ENCODE measurements at places on chromosomes 12 and 14.

- DNase-seq = no peak
Measured at GRCh38 chr14:104228221-104228620, 89.8 kb downstream of the KIF26A start.

- no peak for DNase-seq
Measured at GRCh38 chr12:65557438-65558181, 266.7 kb upstream of the HMGA2 start.

- no peak for DNase-seq
Measured at GRCh38 chr12:31756977-31757420, 28.2 kb upstream of the AMN1 start.

GRCh38 chr12:104649921-104650320 is 193.2 kb downstream of the CHST11 start:
- no peak for DNase-seq

- no peak for DNase-seq
Measured at GRCh38 chr14:100823413-100824080, 2.4 kb upstream of the MEG3 start.

GRCh38 chr14:70987041-70987440 is 79.8 kb downstream of the PCNX1 start:
- DNase-seq = no peak

DNA sequence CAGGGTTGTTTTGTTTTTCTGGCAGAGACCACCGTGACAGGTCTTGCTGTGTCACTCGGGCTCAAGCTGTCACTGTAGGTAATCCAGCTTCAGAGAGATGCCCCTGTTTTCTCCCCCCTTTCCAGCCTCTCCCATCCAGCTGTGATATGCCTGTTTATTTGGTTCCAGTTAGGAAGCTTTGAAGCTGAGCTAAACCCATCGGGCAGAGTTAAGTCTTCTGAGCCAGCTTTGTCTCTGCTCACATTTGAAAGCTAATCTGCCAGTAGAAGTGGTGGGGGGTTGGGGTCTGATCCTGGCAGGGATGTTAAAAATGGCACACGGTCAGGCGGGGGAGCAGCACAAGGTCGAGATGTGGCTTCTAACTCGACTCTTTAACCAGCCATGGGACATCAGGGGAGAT is 130.0 kb downstream of the TSPAN9 start:
- DNase-seq = no peak

- DNase-seq = no peak
Measured at GRCh38 chr14:53450871-53451270, 297.7 kb upstream of the DDHD1 start.

DNA sequence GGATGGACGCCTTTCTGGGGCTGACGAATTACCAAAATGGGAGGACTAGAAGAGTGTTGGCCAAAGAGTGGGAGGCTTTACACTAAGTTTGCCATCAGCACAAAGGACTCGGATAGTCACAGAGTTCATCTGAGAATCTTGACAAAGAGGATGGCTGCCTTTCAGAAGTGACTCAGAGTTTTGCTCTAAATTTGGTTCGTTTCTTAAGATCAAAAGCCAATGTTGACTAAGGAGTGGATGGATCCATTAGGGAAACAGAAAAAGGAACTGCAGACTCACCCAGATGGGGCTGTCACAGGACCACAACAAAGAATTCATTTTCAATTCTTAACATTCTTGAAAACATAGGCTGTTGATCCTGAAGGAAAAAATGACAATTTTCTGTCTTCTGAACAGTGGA is 81.3 kb upstream of the DUSP6 start:
- no peak for DNase-seq

- DNase-seq = no peak
Measured at GRCh38 chr14:105830171-105830570, 303.8 kb downstream of the TMEM121 start.

DNA sequence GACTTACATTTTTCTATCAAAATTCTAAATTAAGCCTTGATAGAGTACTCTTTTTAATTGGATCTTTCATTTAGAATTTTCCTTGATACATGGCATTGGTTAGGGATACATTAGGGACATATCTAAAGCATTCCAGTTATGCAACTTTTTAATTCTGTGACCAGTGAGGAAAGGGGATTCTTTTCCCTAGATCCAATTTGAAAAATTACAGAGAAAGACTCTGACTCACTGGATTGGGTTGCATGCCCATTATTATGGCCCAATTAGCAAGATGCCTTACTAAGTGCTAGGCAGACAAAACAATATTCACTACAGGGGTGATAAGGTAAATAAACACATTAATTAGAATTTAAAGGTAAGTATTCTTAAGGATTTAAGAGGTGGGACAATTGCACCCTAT is 5.2 kb upstream of the RAD52 start:
- DNase-seq = no peak

DNA sequence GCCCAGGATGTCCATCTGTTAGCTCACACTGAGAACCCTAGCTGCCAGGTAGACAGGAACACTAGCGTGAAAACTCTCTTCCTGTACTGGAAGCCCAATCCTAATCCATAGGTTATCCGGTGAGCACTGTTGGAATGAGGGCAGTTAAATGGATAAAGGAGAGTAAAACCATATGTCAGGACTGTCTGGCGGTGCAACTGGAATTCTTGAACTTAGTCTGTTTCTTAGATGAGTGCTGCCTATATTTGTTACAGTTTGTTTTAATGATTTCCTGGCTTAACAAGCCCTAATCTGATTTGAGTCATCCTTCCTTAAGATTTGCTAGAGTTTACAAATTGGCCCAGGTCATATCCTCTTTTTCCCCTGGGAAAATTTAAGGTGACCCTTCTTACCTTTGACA is 104.7 kb downstream of the ANO4 start:
- DNase-seq = no peak

GRCh38 chr12:69657376-69658137 is 41.5 kb downstream of the BEST3 start:
- no peak for DNase-seq

- DNase-seq = no peak
Measured at GRCh38 chr12:54734196-54734950, 86.2 kb upstream of the DCD start.

DNA sequence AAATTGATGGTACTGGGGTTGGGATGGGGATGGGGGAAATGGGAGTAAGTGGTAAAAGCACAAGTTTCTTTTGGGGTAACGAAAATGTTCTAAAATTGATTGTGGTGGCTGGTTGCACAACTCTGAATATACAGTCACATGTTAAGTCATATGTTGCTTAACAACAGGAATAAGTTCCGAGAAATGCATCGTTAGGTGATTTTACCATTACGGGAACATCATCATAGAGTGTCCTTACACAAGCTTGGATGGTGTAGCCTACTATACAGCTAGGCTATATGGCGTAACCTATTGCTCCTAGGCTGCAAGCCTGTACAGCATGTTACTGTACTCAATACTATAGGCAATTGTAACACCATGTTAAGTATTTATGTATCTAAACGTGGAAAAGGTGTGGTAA is 31.0 kb downstream of the ITGA7 start:
- DNase-seq = no peak

GRCh38 chr14:92937051-92937937 is 14.3 kb downstream of the CHGA start:
- DNase-seq = no peak

DNA sequence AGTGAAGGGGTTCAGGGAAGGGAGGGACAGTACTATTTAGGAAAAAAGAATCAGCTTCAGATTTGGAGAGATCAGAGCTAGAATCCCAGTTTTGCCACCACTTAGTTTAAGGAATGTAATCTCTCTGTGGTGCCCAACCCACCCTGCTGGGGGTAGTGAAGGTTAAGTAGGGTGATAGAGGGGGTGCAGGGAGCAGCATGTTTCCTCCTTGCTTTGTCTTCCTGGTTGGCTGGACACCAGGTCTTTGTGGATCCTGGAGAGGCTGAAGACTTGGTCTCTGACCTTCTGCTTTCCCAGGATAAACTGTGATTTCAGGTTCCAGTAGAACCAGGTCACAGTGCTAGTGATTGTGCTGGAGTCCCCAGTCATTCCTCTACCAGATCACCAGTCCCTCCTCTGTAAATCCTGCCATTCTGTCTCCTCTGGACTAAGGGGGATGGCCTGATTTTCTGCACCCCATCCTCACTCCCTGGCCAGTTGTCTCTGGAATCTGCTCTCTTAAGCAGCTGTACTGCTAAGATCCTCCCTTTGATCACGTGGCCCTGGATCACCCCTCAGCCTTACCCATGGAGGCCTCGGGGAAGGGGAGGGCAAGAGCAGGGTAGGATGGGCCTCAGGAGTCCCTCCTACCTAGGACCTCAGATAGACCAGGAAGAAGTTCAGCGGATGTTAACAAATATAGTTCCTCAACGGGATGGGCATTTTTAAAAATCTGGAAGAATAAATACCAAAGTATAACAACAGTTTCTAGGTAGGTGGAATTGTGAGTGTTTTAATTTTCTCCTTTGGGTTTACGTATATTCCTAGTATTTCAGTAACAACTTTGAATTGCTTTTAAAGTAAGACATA is 3.1 kb downstream of the MAP3K12 start:
- DNase-seq = no peak

GRCh38 chr14:68148763-68149162 is 329.2 kb downstream of the RAD51B start:
- no peak for DNase-seq

DNA sequence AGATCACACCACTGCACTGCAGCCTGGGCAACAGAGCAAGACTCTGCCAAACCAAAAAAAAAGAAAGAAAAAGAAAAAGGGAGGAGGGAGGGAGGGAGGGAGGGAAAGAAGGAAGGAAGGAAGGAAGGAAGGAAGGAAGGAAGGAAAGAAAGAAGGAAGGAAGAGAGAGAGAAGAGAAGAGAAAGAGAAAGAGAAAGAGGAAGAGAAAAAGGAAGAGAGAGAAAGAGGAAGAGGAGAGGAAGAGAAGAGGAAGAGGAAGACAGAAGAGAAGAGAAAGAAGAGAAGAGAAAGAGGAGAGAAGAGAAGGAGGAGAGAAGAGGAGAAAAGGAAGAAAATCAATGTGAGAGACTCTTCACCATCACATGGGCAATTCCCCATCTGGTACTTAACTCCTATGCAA is 57.6 kb upstream of the CRACR2A start:
- no peak for DNase-seq

DNA sequence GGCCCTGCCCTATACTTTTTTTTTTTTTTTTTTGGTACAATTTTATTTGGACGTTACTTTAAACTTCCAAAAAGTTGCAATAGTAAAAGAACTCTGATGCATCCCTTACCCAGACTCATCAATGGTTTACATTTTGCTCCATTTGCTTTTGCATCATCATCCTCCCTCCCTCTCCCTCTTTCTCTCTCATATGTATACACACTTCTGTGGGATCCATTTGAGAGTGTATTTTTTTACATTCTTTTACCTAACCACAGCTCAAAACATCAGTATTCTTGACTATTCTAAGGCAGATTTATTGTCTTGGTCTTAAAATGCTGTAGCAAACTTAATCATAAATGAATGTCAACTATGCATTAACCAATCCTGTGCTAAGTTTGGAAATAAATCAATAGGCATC is 111.6 kb downstream of the PRICKLE1 start:
- DNase-seq = no peak

- no peak for DNase-seq
Measured at GRCh38 chr14:78700236-78700635, 530.1 kb downstream of the NRXN3 start.

- no peak for DNase-seq
Measured at GRCh38 chr12:51020448-51021182, 5.6 kb downstream of the SLC11A2 start.

DNA sequence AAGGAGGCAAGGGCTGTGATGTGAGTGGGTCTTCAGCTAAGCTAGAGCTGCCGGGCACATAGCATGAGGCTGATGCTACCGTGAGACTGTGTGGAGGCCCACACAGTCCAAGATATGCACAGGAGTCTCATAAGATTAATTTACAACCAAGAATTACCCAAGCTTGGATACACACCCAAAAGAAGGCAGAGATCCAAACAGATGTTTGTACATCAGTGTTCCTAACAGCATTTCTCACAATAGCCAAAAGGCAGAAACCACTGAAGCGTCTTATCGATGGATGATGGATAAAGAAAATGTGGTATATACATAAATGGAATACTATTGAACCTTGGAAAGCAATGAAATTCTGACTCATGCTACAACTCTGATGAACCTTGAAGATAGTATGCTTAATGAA is 40.8 kb upstream of the RIC8B start:
- no peak for DNase-seq

Measured in cortex of kidney (tissue), 1 donor.